Stimulated activated CD8-positive, alpha-beta memory T cell treated with anti-CD3 and anti-CD28 coated beads, Interleukin-4, amount 100 ng/mL, for 1 hour (primary cell): ENCODE measurements at places on chromosomes 16 and 17.

DNA sequence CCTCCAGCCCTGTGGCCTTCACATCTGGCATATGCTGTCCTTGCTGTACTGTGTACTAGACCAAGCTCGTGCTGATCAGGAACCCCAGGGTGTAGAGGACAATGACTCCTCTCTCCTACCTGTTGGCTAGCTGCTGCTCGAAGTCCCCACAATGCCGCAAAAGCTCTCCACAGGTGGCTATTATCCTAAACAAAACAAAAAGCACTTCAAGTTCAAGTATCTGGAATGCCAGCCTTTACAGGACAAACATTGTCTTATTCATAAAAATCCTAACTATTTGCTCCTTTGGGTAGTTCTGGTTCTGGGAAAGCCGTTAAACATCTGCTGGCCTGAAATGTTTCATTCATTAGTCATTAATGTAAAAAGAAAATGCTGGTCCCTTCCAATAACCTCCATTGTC is 42.8 kb downstream of the COG7 start:
- no peak for DNase-seq

DNA sequence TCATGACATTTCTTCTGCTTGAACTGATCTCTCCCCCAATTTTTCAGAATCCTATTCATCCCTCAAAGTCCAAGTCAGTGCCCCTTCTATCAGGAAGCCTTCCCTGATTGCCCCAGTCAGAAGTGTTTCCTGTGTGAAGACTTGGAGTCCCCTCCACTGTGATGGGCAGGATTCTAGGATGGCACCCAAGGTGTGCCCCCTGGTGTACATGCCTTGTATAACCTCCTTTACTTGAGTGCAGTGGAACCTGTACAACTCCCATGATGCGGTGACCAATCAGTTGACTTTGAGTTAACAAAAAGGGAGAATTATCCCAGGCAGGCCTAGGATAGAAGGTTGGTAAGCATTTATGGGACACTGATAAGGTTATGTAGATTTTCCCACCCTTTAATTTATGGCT is 23.4 kb downstream of the MYH13 start:
- DNase-seq = no peak

GRCh38 chr17:31072186-31072585 is 22.6 kb upstream of the NF1 start:
- DNase-seq = no peak

- no peak for DNase-seq
These were observed 2.0 kb upstream of the AATF start for GRCh38 chr17:36946726-36947091.

GRCh38 chr17:82840431-82840831 is 609 bp upstream of the ZNF750 start:
- DNase-seq = no peak

- no peak for DNase-seq
These were observed 5.4 kb upstream of the ZNF213 start for GRCh38 chr16:3129137-3130131.

- no peak for DNase-seq
These were observed 50.5 kb downstream of the DYNLRB2 start for GRCh38 chr16:80591071-80591915.

GRCh38 chr17:74833501-74834377 is 25.9 kb downstream of the GRIN2C start:
- DNase-seq = no peak

- no peak for DNase-seq
These were observed 576.5 kb downstream of the KCNJ18 start for GRCh38 chr17:22268912-22269220.

DNA sequence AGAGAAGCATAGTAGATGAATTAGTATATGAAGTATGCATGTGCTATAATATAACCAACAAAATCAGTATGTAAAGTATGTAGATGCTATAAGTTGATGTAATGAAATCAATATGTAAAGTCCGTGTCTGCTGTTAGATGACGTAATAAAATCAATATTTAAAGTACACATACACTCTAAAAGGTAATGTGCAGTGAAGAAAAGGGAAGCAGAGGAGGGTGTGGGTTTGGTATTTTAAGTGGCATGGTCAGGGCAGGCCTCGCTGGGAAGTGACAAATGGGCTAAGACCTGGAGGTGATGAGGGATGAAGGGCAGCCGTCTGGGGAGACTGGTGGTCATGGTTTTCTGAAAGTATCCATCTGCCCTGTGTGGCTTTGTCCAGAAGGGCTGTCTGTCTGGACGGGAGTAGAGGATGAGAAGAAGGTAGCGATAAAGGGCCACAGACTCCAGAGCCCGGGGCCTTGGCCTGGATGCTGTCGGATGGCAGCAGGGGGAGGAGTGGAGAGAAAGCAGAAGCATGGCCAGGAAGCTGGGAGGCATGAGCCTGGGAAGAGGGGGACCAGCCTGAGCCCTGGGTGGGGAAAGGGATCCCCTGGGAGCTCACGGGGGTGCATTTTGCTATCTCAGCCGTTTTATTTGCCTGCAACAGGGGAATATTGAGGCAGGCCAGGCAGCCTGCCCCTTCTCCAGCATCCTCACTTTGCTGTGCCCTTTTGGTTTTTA is 121.6 kb downstream of the NTN1 start:
- no peak for DNase-seq

DNA sequence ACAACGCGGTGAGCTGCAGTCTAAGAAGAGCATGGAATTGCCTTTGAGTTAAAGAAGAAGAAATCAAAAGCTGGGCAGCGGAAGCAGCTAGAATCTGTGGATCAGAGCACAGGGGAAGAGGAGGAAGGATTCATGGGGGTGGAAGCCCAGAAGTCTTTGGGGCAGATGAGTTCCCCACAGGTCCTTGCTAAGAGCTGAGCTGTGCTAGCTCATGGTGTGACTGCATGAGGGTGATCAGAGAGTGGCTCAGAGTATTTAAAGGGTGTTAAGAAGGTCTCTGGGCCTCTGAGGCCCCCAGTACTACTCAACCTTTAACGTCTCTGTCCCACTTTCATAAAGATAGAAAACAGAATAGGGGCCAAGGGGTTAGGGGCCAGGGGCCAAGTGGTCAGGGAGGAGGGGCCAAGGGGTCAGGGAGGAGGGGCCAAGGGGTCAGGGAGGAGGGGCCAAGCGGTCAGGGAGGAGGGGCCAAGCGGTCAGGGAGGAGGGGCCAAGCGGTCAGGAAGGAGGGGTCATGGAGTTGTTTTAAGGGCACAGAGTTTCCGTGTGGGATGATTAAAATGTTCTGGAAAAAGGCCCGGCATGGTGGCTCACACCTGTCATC is 12.0 kb upstream of the TRPV3 start:
- no peak for DNase-seq

DNA sequence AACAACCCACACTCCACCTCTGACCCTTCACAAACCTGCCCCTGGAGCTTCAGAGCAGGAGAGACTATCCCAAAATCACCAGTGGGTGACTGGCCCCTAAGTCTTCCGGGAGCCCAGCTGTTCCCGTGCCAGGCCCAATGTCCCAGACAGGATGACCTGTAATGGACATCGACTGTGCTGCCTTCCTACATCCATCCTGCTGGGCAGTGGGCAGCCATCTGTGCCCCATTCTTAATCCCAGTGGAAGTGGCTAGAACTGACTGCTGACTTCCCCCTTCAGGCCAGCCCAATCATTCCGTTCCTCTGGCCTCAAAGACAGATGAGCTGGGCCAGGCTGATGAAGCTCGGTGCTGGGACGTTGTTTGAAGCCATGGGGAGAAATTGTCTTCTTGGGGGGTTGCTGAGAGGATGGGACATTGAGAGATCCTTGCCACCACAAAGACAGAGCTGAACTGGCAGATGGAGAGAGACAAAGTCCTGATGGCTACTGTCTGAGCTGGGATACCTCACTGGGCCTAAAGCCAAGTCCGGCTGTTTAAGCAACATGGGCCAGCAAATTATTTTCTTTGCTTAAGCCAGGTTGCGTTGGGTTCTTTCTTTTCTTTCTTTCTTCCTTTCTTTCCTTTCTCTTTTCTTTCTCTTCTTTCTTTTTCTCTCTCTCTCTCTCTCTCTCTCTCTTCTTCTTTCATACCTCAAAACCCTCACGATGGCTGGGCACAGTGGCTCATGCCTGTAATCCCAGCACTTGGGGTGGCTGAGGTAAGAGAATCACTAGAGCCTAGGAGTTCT is 17.9 kb upstream of the ALOX15B start:
- no peak for DNase-seq

GRCh38 chr16:4089251-4089810 is 26.9 kb downstream of the ADCY9 start:
- no peak for DNase-seq

- DNase-seq = no peak
These were observed 11.2 kb downstream of the SULT1A2 start for GRCh38 chr16:28585674-28586073.

GRCh38 chr17:79749156-79749815 is 18.5 kb downstream of the ENPP7 start:
- no peak for DNase-seq

DNA sequence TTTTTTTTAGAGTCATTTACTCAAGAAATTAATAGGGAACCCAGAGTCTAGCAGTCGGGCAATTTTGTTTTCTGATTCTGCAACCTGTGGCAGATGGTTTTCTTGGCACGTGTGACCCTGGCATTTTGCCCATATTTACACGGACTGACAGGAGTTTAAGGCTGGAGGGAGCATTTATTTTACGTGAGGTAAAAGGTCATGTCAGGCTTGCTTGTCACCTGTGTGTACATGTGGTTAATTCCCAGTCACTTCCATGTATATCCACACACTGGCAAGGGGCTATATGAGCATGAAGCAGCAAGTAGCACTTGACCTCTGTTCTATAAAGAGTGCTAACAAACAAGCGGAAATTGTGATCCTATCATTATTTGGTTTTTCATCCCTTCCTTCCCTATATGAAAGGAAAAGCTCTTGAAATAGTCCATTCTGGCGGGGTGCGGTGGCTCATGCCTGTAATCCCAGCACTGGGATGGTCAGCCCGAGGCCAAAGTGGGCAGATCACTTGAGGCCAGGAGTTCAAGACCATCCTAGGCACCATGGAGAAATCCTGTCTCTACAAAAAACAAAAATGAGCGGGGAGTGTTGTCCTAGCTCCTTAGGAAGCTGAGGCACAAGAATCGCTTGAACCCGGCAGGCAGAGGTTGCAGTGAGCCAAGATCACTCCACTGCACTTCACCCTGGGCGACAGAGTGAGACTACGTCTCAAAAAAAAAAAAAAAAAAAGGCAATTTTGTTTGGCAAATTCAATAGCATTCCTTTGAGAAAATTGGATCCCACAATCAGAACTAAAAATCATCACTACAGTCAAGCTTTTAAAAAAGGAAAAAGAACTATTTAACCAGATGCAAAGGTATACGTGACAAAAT is 2.1 kb downstream of the SPAG9 start:
- no peak for DNase-seq

DNA sequence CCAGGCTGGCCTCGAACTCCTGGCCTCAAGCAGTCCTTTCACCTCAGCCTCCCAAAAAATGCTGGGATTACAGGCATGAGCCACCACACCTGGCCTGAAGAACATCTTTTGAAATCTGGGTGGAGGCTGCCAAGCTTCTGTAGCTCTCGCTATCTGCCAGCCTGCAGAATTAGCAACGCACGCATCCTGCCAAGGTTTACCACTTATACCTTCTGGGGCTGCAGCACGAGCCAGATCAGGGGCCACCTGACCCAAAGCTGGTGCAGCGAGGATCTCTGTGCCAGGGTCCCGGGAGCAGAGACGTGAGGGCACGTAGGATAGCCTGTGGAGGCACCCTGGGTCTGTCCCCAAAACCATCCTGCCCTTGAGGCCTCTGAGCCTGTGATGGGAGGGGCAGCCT is 22.2 kb downstream of the SLC38A8 start:
- no peak for DNase-seq

DNA sequence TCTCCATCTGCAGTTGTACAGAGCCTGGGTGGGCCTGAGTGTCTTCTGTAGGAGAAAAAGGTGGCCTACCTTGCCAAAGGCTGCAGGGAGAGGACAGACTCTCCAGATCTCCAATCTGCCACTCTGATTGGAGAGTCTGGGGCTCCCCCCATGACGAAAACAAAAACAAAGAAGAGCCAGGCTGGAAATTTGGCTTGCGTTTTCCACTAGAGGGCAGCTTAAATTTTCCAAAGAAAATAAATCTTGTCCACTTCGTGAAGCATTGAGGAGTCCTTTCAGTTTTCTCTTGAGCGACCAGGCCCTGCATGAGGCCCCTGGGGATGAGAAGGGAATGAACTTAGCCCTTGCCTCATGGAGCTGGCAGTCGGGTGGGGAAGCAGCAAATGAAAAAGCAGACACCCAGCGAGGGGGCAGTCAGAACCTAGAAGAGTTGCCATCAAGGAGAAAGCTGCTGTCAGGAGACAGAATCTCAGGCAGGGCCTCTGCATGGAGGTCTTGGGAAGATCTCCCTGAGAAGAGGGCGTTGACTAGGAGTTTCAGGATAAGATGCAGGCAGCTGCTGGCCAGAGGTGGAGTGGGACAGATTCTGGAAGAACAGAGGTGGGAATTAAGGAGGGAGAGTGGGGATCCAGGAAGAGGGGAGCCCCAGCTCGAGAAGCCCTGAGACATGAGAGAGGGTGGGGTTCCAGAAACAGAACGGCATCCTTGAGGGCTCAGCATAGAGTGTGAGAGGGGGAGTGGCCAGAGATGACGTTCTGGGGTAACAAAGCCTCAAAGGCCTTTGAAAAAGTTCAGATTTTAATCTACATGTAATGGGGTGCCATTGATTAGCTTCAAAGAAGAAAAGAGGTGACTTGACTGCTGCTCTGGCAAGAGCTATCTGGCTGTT is 8.4 kb upstream of the SHCBP1 start:
- DNase-seq = no peak

DNA sequence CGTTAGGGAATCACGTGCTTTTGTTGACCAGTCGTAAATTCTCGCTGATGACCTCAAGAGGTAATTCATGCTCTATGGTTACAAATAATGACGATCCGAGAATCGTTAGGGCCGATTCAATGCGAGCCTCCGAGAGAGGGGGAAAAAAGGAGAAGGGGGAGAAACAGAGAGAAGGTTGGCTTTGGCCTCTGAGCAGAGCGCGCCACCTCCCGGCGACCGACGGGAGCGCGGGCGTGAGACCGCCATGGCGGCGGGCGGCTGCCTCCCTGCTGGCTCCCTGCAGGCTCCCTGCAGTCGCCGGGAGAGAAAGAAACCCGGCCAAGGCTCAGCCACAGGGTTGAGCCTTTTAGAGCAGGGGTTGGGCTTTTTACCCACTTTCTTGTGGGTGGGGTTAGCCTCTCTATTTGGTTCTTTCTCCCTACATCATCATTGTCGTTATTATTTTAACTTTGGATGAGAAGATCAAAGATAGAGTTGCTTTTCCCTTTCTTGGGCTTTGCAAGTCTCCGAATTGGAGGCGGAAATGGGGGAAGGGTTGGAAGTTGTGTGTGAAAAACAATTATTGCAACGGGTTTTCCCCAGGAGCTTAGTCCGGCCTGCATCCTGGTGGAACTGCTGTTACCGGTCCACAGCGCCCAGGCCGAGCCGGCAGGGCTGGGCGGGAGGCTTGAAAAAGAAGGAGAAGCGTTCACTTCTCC is 410 bp upstream of the HOXB5 start:
- DNase-seq = peak; percentile 53

DNA sequence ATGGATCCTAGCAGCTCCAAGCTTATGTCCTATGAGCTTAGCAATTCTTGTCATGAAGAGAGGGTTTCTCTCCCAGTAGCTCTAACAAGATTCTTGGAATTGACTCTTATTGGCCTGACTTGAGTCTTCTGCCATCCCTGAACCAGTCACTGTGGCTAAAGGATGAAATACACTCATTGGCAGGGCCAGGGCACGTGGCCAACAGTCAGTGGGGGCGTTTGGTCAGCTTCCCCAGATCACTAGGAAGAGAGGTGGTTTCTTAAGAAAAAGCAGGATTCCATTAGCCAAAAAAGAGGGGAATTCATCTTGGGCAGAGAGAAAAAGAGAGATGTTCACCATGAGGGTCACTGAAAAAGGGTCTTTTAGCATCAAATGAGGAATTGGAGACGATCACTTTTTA is 363.2 kb downstream of the SNX29 start:
- DNase-seq = no peak

GRCh38 chr17:17181666-17182597 is 24.2 kb downstream of the PLD6 start:
- no peak for DNase-seq
